CMK (cell line): ENCODE measurements at places on chromosomes 12 and 14.
A peak's percentile ranks its signal among the peaks of the same experiment; 100 is the strongest.

DNA sequence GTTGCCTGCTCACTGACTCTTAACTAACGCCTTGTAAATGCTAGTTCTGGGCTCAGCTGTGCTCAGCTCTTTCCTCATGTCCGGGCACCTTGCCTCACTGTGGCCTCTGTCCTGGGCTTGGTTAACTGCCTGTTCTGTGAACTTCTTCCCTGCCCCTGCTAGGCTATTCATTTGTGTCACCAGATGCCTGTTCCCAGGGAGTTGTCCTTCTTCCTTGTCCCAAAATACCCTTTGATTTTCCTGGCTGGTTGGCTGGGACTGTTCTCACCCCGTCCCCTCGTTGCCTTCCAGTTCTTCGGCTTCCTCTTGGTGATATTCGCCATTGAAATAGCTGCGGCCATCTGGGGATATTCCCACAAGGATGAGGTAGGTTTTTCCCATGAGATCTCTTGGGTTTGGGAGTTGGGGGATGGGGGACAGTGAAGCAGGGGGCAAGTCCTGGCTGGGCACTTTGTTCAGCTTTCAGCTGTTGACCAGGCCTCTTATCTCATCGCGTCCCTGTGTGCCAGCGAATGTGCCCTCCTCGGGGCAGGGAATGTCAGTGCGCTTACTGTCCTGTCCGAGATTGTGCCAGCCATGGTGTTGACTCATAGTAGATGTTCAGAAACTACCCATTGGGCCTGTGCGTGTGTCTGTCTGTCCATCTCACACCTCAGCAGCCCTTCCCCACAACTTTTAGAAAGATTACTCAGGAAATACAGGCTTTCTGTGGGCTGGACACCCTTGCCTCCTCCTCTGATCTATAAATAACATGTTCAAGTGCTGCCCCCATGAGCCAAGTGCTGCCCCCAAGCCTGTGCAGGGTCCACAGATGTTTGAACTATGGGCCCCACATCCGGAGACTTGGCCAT is 33.1 kb downstream of the CD9 start:
- DNase-seq, result no peak

- peak; percentile 42 for DNase-seq
These were observed 30.3 kb downstream of the DMAC2L start for GRCh38 chr14:50342221-50343078.

DNA sequence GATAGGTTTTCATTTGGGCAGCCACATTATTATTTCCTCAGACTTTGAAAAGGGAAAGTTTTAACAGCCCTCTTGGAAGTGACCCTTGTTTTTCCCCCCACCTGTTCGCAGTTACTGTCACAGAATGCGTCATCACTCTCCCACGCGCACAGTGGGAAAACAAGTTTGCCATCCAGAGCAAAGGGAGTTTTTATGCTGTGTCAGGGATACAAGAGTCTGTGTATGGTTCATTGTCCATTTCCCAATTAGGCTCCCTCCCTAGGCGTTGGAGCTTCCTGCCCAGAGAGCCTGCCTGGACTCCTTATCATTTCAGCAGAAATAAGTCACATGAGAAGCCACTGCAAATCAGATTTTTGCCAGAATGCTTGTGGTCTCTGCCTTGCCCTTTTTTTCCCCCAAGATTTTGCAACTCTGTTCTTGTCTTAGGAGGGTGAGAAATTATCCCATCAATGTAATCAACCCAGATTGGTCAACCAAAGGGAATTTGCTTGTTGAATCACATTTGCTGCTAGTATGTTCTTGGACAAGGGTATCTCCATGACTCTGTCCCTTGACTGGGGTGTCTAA is 104.1 kb downstream of the IGF1 start:
- DNase-seq, result no peak

DNA sequence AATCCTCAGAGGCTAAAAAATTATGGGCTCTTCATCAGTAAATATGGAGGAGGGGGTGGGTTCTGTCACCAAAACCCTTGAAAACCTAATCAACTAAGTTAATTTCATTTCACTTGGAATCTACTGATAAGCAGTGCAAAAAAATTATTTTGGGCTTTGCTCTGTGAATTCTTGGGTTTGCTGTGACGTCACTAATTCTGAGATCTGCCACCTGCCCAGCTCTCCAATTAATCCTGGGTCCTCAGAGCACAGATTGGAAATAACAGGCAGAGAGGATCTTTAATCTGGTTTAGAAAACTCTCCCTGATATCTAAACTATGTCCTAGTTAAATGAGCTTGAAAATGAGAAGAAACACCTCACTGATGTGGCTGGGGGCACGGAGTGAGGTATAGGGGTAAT is 903.2 kb downstream of the AACS start:
- DNase-seq, result no peak

GRCh38 chr12:68962877-68963855 is 30.2 kb upstream of the CPM start:
- no peak for DNase-seq

GRCh38 chr12:8912914-8913313 is 1.4 kb upstream of the PHC1 start:
- no peak for DNase-seq
